ENCODE measurements at places on chromosomes 3 and 15.

GRCh38 chr3:67349551-67350174 is 304.7 kb downstream of the SUCLG2 start:
- no peak for DNase-seq

DNA sequence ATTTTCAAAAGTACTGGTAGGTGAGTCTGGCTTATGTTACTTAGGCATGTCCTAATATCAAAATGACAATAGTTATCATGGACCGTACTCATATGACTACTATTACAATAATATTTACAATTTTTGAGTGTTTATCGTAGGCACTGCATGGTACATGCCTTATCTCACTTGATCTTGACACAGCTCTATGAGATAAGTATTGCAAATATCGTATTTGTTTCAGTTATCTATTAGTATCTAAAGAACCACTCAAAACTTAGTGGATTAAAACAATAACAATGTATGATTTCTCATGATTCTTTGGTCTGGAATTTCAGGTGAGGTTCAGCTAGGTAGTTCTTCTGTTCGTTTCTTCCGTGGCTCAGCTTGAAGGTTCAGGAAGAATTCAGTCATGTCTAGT is 59.7 kb upstream of the XCR1 start:
- DNase-seq = no peak

- DNase-seq = no peak
Measured at GRCh38 chr15:35130245-35130644, 45.1 kb upstream of the NANOGP8 start.

GRCh38 chr15:66014635-66015182 is 145.4 kb downstream of the RAB11A start:
- no peak for DNase-seq

GRCh38 chr3:184277366-184277765 is 1.5 kb downstream of the ECE2 start:
- no peak for DNase-seq

DNA sequence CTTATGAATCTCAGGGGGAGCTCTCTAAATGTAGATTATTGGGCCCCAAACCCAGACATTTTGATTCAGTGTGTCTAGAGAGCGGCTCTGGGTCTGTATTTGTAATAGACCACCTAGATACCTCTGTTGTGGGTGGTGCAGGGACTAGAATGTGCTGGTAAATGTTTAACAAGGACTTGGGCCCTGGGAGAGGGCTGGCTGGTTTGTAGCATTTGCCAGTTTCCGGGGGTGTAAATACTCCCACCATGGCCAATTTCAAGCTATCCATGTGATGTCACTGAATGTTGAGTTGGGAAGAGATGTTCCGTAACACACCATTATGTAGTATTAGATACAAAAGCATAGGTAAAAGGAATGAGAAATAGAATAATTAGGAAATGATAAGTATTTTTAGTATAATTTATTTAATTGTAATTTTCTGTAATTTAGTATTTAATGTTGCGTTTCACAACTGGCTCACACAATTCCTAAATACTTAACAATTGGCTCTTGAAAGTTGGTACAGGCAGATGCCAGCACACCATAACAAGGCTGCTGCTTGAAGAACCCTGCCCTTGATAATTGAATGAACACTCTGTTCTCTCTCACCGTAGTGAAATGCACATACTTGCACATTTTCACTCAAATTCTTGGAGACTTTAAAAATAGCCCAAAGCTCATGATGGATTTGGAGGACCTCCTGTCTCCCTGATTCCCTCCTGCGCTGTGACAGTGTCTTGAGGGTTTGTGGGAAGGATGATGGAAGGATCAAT is 359.2 kb upstream of the PROK2 start:
- no peak for DNase-seq

DNA sequence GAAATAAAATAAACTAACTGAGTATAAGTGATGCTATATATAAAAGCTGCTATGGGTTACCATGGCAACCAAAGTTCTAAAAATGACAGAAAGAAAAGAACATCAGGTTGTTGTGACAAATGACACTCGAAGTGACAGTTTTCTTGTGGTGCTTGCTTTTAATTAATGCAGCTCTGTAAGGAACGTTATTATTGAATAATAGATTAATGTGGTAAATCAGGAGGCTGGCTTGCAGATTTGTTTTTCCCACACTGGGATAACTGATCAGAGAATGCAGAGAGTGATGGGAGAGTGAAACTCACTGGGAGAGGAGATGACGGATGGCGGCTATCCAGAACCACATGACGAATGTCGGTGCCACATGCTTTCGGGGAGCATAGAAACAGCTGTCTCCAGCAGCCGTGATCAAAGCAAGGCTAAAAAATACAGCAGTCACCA is 207.0 kb upstream of the ATP10A start:
- DNase-seq = no peak

DNA sequence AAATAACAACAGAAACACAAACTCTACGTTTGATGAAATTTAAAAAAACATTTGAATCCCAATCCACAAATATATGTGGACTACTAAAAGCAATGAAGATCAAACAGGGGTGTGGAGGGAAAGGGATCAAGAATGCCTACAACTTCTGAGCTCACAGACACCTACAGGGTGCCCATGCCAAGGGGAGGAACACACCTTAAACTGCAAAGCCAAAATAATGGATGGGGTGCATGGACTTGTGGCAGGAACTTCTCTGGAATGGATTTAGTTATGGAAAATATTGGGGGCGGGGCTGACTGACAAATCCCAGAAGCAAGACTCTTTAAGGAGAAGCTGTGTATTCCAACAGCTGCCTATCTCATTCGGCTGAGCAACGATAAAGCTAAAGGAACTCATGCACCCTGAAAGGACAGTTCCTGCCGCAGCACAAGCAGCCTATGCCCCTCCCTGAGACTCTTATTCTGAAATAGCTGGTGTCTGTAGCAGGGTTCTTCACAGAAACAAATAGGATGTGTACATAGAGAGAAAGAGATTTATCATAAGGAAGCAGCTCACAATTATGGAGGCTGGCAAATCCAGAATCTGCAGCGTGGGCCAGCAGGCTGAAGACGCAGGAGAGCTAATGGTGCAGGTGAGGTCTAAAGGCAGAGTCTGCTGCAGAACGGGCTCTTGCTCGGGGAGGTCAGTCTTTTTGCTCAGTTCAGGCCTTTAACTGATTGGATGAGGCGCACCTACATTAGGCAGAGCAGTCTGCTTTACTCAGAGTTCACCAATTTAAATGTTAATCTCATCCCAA is 24.5 kb upstream of the PLA2G4D start:
- no peak for DNase-seq

GRCh38 chr3:55884491-55885285 is 397.6 kb upstream of the WNT5A start:
- DNase-seq = no peak

DNA sequence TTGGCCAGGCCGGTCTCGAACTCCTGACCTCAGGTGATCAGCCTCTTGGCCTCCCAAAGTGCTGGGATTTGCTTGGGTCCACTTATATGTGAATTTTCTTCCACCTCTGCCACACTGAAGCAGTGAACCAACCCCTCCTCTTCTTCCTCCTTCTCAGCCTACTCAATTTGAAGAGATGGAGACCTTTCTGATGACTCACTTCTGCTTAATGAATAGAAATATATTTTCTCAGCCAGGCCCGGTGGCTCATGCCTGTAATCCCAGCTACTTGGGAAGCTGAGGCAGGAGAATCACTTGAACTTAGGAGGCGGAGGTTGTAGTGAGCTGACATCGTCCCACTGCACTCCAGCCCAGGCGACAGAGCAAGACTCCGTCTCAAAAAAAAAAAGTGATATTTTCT is 46.8 kb upstream of the GATM start:
- no peak for DNase-seq

DNA sequence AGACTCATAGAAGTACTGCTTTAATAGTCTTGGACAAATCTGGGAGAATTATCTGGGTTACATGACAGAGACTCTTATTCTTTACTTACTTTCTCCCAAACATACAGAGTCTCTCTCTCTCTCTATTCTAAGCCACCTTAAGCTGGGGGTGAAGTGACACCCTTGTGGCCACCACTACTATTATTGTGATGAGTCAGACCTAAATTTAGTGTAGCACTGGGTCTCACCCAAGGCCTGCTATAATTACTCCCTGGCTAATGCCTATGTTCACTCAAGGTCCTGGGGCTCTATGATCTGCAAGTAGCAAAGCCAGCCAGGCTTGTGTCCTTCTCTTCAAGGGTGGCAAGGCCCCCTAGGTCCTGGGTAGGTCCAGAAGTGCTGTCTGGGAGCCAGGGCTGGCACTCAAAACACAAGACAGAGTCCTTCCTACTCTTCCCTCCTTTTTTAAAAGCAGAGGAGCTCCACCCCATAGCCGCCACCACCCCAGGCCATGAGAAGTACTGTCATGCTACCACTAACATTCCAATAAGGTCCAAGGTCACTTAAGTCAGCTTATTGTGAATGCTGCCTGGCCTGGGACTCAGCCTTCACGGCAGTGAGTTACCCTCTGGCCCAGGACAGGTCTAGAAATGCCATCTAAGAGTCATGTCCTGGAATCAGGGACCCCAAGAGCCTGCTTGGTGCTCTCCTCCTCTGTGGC is 183.6 kb downstream of the POLQ start:
- no peak for DNase-seq

GRCh38 chr3:9045371-9045770 is 82.1 kb upstream of the RAD18 start:
- no peak for DNase-seq

DNA sequence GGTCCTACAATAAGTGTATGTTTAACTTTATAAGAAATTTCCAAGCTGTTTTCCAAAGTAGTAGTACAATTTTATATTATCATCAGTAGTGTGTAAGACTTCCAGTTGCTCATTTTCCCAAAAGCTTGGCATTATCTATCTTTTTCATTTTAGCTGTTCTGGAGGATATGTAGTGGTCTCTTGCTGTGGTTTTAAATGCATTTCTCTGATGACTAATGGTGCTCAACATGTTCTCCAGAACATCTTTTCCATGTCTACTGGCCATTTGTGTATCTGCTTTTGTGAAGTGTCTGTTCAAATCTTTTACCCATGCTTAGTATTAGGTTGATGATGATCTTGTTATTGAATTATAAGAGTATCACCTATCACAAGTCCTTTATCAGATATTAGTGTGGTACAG is 13.3 kb downstream of the BCL2A1 start:
- no peak for DNase-seq

DNA sequence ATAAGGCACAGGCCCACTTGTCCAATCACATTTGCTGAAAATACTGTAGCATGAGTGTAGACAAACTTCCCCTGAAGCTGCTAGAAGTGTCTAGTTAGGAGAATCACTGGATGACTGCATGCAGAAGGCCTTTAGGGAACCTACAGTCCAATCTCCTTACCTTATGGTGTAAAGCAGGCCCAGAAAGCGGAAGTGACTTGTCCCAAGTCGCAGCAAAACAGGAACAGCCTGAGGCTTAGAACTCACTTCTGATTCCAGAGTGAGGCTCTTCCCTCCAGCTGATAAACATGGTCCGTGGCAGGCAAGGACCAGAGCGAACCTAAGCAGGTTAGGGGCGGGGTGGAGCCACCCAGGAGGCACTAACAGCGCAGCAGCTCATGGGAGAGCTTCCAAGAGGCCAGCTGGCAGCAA is 2.5 kb downstream of the GRAMD2A start:
- no peak for DNase-seq

GRCh38 chr3:10279384-10280176 is 13.2 kb downstream of the GHRL start:
- no peak for DNase-seq

DNA sequence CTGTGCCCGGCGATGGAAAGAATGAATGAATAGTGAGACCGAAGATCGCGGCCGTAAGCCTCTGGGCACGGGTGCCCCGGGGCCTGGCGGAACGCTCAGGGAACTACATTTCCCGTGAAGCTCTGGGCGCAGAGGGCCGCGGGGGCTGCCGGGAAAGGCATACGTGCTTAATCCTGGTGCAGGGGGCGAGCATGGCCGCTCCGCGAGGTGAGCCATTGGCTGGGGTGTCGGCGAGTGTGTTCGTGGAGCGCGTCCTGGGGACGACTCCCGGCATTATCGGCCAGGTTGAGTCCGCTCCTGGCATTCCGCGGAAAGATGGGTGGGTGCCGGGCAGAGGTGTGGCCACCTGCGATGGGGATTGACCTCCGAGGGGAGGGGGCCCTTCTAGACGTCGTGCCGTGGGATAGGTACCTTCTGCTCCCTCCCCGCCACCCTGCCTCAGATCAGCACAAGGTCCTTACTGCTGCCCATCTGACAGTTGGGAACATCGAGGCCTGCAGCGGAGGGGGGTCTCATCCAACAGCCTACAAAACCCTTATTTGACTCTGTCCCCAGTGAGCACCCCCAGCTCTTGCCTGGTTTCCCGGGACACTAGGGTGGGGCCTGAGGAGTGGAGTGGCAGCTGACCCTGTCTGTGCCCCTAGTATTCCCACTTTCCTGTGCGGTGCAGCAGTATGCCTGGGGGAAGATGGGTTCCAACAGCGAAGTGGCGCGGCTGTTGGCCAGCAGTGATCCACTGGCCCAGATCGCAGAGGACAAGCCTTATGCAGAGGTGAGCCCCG is at the start of gene MPI:
Gene MPI, plus strand, starts transcription at position 160 of the 782 bp plus-strand sequence. Its CDS starts 32 bp downstream, at position 192.
- DNase-seq = peak; percentile 85

GRCh38 chr15:74318376-74319137 is 48.9 kb downstream of the CYP11A1 start:
- peak; percentile 72 for DNase-seq

GRCh38 chr3:46667061-46667621 is 26.3 kb downstream of the ALS2CL start:
- DNase-seq = peak; percentile 17

- DNase-seq = no peak
Measured at GRCh38 chr3:195084746-195085145, 186.2 kb downstream of the XXYLT1 start.

- DNase-seq = no peak
Measured at GRCh38 chr15:77807115-77807514, 174.4 kb upstream of the LINGO1 start.

DNA sequence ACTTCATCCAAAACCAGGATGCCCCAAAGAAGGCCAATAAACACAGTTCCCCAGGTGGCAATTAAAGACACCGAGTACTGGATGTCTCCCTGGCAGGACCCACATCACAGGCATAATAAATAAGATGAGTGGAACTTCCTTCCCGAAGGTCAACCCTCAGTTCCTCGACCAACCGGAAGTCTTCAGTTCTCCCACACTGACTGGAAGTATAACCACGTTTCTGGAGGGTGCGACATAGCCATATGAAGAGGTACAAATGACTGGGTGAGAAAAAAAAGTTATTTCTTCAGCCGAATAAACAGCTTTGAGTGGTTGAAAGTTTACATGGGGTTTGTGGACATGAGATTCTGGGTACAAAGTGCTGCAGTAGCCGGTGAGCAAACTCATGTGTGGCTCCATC is 34.6 kb upstream of the MUC13 start:
- DNase-seq = no peak

DNA sequence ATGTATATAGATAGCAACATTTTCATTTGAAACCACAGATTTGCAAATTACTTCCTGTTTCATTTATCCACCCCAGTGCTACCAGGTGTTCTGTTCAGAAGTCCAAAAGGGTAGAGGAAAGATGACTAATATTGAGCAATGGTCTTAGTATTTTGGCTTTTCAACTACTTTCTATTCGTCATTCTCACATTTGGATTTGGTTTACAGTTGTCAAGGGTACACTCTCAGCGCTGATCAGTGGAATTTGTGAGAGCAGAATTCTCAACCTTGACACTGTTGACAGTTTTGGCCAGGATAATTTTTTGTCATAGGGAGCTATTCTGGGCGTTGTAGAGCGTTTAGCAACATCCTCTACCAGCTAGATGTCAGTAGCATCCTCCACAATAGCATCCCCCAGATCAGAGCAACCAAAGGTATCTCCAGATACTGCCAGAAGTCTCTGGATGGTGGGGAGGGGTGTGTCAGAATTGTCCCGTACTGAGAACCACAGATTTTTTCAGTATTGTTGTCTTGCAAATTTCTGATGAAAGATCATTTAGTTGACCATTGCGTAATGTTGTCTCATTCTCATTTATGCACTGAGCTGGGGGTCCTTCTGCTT is 4.2 kb downstream of the HMCES start:
- DNase-seq = no peak

All from tibial artery (tissue), 4 donors.